Left hindlimb (tissue), 1 donor: ENCODE measurements at places on chromosomes 13 and 19.

DNA sequence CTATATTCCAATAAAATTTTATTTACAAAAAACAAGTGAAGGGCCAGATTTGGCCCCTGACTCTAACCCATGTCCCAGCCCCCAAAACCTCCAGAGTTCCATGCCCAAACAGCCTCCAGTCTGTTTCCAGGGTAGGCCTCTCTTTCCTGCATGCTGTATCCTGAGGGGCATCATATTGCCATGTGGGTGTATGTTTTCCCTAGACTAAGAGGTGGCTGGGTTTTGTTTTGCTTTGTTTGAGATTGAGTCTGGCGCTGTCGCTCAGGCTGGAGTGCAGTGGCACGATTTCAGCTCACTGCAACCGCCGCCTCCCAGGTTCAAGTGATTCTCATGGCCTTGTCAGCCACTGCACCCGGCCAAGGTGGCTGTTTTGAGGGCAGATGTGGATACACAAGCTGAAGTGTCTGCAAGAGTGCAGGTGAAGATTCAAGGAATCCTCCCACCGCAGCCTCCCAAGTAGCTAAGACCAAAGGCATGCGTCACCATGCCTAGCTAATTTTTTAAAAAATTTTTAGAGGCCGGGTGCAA is 23.6 kb upstream of the LSM14A start:
- no peak for DNase-seq

DNA sequence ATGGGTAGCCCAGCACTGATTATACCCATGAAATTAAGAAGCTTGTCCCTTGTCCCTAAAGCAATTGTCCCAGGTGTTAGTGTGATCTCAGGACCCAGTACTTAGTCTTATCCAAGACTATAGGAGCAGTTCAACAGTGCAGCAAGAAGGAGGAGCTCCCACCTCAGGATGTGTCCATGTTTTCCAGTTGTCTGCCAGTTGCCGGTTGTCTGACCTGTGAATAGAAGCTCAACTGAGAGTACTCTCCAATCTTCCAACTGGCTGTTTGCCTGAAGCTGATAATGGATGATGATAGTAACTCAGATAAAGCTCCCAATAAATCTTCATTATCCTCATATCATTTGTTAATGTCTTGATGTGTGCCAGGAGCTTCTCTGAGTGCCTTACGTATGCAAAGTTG is 107.2 kb upstream of the HTR2A start:
- no peak for DNase-seq

- no peak for DNase-seq
These were observed 17.1 kb downstream of the C2CD4C start for GRCh38 chr19:391726-392374.

GRCh38 chr19:18460900-18461299 is 23.0 kb upstream of the ISYNA1 start:
- DNase-seq = no peak

GRCh38 chr13:109213714-109214113 is 572.7 kb downstream of the IRS2 start:
- DNase-seq = no peak

- no peak for DNase-seq
These were observed 5.6 kb upstream of the RPL18A start for GRCh38 chr19:17854061-17854460.

GRCh38 chr19:12166626-12167025 is 3.7 kb downstream of the ZNF136 start:
- DNase-seq = no peak

- DNase-seq = no peak
These were observed 216.5 kb downstream of the EFNB2 start for GRCh38 chr13:106318941-106319411.

DNA sequence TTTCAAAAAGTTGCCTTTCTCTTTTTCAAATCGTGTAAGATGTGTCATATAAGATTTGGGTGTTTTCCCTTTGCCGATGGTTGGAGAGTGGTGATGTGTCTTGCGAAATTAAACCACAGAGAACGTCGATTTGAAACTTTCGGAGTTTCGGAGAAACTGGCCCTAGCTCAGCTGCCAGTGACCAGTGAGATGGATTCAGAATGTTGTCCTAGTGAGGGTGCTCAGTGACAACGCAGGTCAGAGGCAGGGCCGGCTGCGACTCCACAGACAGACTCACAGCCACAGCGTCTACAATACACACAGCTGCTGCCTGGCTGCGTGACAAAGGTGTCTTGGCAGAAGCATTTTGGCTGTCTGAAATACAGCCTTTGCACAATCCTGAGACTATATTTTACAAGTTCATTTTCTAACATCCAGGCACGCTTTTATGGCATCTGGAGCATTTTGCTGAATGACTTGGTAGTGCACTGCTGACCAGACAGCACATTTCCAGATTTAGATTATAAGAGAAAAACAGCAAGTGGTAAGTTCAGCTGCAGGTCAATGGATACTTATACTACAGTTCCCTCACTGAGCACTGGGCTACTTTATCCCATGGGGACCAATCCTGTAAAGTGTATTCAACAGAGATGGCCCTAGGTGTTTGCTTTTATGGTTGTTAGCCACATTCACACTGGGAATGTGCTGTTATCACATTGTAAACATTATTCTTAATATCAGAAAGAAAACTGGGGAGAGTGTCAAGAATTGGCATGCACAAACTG is 207.5 kb downstream of the KCNRG start:
- DNase-seq = peak; percentile 69

DNA sequence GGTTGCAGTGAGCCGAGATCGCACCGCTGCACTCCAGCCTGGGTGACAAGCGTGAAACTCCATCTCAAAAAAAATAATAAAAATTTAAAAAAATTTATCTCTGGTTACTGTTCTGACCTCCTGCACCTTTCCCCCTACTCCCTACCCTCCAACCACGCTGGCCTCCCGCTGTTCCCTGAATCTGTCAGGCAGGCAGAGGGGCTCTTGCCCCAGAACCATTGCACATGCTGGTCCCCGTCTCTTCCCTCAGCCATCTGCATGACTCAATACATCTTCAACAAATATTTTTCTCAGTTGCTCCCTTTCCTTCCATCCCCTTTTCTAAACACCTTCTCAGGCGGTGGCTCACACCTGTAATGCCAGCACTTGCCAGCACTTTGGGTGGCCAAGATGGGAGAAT is 1.1 kb upstream of the FAM187B start:
- no peak for DNase-seq

DNA sequence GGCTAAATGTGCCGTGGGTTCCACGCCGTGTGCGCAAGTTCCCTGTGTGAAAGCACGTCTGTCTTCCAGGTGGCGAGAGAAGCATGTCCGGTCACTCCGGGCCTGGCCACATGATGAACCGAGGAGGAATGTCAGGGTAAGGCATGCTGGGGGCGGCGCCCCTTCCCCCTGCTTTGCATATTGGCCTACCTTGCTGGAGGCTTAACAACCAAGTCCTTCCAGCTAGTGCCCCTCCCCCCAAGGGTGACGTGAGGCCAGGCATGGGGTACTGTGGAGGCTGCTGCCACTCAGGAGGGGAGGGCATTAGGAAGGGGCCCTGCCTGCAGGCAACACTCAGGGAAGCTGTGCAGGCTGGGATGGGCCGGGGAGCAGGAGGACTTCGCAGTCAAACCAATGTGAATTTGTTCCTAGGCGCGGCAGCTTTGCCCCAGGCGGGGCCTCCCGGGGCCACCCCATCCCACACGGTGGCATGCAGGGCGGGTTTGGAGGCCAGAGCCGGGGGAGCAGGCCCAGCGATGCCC is 12.5 kb downstream of the MICOS13 start:
- no peak for DNase-seq

- no peak for DNase-seq
These were observed 25.0 kb downstream of the GRIN2D start for GRCh38 chr19:48418317-48419064.

DNA sequence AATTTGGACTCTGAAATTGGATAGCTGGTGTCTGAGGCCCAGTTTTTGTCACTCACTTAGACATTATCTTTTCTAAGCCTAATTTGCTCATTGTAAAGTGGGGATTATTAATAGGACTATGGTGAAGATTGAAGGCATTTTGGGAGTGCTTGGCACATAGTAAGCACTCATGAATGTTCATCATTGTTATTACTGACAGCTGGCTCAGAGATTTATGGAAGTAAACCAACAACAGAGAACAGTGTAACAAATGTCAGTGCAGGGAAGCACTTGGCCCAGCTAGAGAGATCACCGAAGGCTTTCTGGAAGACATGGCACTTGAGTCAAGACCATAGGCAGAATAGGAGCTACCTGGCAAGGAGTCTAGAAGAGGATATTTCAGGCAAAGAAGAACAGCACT is 92.3 kb downstream of the RFC3 start:
- no peak for DNase-seq

GRCh38 chr13:21671620-21672286 is 880 bp downstream of the FGF9 start:
- DNase-seq = no peak

GRCh38 chr13:64871742-64872141 is 2358.4 kb downstream of the PCDH9 start:
- DNase-seq = no peak

- DNase-seq = no peak
These were observed 376.5 kb downstream of the UQCRFS1 start for GRCh38 chr19:28836421-28836820.

- no peak for DNase-seq
These were observed 539 bp downstream of the PLD3 start for GRCh38 chr19:40348961-40349507.

- DNase-seq = no peak
These were observed 259.9 kb downstream of the FOXO1 start for GRCh38 chr13:40406405-40407120.

DNA sequence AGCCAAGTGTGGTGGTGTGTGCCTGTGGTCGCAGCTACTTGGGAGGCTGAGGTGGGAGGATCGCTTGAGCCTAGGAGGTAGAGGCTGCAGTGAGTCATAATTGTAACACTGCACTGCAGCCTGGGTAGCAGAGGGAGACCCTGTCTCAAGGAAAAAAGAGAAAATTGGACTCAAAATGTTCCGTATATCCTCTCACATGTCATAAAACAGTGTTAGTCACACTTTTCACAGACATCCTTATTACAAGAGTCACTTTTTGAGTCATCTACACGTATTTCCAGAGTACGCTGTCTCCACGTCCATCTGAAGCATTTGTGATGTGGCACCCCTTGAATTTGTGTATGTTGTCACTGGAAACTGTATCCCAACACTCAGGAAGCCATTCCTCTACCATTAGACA is 133.0 kb downstream of the SIPA1L3 start:
- DNase-seq = no peak

DNA sequence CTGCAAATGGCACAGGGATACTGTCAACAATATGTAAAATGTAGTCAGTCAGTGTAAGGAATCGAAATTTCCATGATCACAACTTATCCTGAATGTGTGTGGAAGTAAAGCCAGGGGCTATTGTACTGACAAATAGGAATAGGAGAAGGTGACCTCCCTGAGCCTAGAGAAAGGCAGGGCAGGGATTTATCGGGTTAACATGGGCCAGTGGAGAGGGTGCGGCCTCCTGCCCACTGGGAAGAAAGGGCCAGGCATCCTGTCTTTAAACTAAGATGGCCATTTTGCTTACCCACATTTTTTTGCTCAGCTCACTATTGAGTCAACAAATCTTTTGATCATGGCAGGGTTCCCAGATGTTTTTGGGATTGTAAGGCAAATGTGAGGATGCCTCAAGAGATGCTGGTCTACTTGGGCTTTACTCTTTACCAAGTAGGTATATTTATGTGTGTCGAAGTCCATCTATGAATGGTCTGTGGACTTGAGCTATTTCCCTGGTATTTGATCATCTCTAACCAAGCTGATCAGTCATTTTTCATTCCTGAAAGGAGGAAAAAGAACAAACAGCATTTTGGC is 116.6 kb upstream of the RNF113B start:
- DNase-seq = no peak

GRCh38 chr19:23415561-23416191 is 20.4 kb upstream of the ZNF91 start:
- peak; percentile 54 for DNase-seq

GRCh38 chr19:6378486-6378885 is 2.8 kb upstream of the PSPN start:
- peak; percentile 45 for DNase-seq

GRCh38 chr19:39163621-39164020 is 33.1 kb upstream of the NCCRP1 start:
- no peak for DNase-seq

DNA sequence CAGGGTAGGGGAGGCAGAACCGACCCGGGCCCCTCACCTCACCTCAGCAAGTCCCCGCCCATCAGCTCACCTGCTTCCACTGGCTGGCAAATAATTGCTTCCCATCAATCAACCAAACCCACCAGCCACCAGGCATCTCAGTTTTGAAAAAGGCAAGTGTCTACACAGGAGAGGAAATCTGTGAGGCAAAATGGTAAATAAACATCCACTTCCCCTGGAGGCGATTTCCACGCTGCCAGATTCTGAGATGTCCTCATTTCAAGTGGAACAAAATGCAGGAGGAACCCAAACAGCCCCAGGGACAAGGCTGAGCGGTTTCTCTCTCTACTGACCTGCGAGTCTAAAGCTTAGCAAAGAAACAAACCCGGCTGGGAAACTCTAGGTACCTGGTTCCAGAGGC is 117.5 kb downstream of the CRYL1 start:
- DNase-seq = no peak
